Right atrium auricular region (tissue), 2 donors: ENCODE measurements at places on chromosomes 6 and 20. TPM values are rescaled to one million over a fixed set of nuclear protein-coding genes. Genes with fewer than 3 reads are reported as not detected.

GRCh38 chr6:35063701-35064280, 77.3 kb downstream of the TCP11 start:
- no peak for DNase-seq
- no peaks in the 10 kb centered on the region for H3K4me1 ChIP-seq
- peaks cover 72% of the 10 kb centered on the region for H3K36me3 ChIP-seq
- no peaks in the 10 kb centered on the region for H3K27me3 ChIP-seq
- H3K27ac ChIP-seq, result peak overlapping the region; percentile 72

- H3K27me3 ChIP-seq, result no peaks in the 10 kb centered on the region
- no peak for DNase-seq
- H3K27ac ChIP-seq, result no peak overlapping the region
- H3K4me1 ChIP-seq, result no peaks in the 10 kb centered on the region
- no peak overlapping the region for H3K4me3 ChIP-seq
Measured at GRCh38 chr20:18585134-18585533, 2.7 kb upstream of the DTD1 start.

SMLR1 gene
- not detected for total RNA-seq

C6orf52 gene
- not detected for total RNA-seq

SLC17A1 gene
- not detected for total RNA-seq
